A549 treated with RU486 at 1 μM for 4 hours (cell line): ENCODE measurements at places on chromosomes 11 and 22. TPM values are rescaled to one million over a fixed set of nuclear protein-coding genes. Genes with fewer than 3 reads are reported as not detected.

The SGSM1 gene
- 0.27 to 0.45 TPM (median 0.30 TPM) in 5 replicates for total RNA-seq

The SAA1 gene
- 0.25 to 1.1 TPM (median 0.49 TPM) in 4 of 5 replicates, not detected in the other for total RNA-seq

The OR5A1 gene
- not detected in 5 replicates for total RNA-seq

The TRIM29 gene
- total RNA-seq, result 5.9 to 8.2 TPM (median 6.8 TPM) in 5 replicates

The OR52N4 gene
- not detected in 5 replicates for total RNA-seq

The KDM4D gene
- total RNA-seq, result 0.35 to 0.55 TPM (median 0.45 TPM) in 5 replicates

The SYT8 gene
- 0.12 to 1.00 TPM in 2 of 5 replicates, not detected in the others for total RNA-seq

The OR4A16 gene
- total RNA-seq, result not detected in 5 replicates

The PKP3 gene
- 26.4 to 39.8 TPM (median 36.5 TPM) in 5 replicates for total RNA-seq

The OR4B1 gene
- not detected in 5 replicates for total RNA-seq

The HIKESHI gene
- 31.0 to 38.9 TPM (median 36.7 TPM) in 5 replicates for total RNA-seq

The DRD2 gene
- 0.15 to 0.22 TPM in 2 of 5 replicates, not detected in the others for total RNA-seq

The MYOD1 gene
- total RNA-seq, result not detected in 5 replicates

The OR5B17 gene
- total RNA-seq, result not detected in 5 replicates

The PLAAT4 gene
- total RNA-seq, result 1.5 to 3.3 TPM (median 1.8 TPM) in 5 replicates

The PRR33 gene
- not detected in 5 replicates for total RNA-seq

The LRRC55 gene
- total RNA-seq, result not detected in 5 replicates

The GRAP2 gene
- total RNA-seq, result not detected in 5 replicates

The OR10G8 gene
- total RNA-seq, result not detected in 5 replicates

The LGR4 gene
- total RNA-seq, result 18.7 to 45.5 TPM (median 40.5 TPM) in 5 replicates

The RFPL3 gene
- not detected in 5 replicates for total RNA-seq

The OSM gene
- total RNA-seq, result not detected in 5 replicates

The HPS5 gene
- 9.4 to 16.0 TPM (median 13.4 TPM) in 5 replicates for total RNA-seq

The RAB39A gene
- total RNA-seq, result 0.18 to 0.62 TPM (median 0.47 TPM) in 5 replicates

The MS4A12 gene
- total RNA-seq, result not detected in 5 replicates

The TNKS1BP1 gene
- 64.6 to 87.4 TPM (median 82.4 TPM) in 5 replicates for total RNA-seq

The CCDC89 gene
- not detected in 5 replicates for total RNA-seq
